ENCODE measurements at places on chromosomes 12 and 14.
A peak's percentile ranks its signal among the peaks of the same experiment; 100 is the strongest.

DNA sequence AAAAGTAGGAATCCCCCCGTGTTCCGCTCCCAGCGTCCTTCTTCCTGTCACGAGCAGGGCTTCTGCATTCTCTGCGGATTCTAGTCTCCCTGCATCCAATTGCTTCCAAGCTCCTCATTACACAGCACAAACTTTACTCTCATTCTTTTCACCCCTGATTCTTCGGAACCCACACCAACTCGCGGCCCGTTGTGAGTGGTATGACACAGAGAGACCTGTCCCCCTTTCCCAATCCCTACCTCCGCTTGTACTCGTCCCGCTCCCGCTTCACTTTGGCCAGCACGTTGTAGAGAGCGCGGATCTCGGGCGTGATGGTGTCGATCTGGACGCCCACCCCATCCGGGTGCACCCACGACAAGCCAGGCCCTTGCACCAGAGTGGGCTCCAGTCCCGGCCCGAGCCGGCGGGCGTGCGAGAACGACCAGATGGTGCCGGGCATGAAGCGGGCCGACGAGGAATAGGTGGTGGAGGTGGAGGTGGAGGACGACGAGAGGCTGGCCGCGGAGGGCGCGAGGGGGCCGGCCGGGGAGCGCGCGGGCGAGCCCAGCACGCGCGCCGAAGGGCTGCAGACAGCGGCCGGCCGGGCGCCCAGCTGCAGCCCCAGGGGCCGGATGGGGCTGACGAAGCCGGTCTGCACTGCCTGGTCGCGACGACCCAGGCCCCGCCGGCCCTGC lies 687 bp downstream of the IFFO1 start:
- no peak for DNase-seq

- no peak for DNase-seq
Measured at GRCh38 chr14:58697266-58697929, 59.6 kb downstream of the DACT1 start.

DNA sequence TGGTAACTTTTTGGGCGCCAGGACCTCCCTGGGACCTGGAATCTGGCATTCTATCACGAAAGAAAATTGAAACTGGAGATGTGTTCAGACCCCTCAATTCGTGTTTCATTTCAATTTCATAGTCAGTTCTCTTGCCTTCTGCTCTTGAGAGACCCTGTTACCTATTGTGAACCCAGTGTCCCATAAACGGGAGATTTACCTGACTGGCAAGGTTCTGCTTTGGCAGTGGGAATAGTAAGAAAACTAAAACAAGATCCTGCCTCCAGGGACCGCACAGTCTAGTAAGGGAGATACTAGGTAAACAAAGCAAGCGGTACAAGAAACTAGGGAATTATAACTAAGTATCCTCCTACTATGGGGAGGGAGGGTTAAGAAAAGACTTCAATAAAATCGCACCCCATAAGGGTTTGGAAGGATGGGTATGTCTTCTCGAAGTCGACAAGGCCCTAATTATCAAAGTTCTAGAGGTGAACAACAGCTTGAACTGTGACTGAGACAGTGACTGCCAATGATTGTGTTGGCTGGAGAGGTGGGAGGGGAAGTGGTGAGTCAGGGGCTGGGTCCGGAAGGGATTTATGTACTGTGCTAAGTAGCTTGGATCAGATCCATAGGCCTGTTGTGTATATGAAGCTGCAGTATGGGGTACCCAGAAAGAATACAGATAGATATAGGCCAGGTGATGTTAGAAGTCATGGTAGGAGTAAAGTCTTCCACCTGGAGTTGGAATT lies 754 bp downstream of the ACSS3 start:
- DNase-seq: no peak

DNA sequence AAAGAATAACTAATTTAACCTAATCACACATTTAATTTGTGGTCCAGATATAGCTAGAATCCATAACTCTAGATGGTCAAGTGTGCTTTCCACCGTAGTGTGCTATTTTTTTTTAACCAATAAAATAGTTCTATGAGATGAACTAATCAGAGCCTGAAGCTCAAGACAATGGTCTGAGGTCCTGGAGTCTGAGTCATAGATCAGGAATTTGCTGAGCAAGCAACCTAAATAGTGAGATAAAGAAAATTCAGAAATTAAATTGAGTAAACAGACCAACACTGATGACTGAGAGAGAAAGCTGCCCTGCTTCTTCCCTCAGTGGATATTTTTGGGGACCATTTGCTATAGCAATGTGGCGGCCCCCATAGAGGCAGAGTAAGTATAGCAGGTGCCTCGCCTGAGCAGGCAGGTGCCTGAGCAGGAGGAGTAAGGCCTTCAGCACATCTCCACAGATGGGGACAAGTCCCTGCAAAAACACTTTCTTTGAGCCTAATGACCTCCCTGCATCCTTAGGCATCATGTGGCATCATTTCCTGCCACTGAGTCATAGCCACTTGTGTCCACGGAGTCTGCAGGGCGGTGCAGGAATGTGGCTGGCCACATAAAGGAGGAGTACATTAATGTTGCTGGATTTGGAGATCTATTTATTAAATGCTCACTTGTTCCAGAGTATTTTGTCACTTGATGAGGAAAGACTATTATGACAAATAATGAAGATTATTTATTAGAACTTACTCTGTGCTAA lies 13.9 kb upstream of the CLEC4E start:
- DNase-seq: no peak

- DNase-seq: no peak
Measured at GRCh38 chr14:83994020-83994419, 1535.9 kb upstream of the FLRT2 start.

GRCh38 chr12:113889076-113889475 lies 77.0 kb downstream of the RBM19 start:
- DNase-seq: no peak

DNA sequence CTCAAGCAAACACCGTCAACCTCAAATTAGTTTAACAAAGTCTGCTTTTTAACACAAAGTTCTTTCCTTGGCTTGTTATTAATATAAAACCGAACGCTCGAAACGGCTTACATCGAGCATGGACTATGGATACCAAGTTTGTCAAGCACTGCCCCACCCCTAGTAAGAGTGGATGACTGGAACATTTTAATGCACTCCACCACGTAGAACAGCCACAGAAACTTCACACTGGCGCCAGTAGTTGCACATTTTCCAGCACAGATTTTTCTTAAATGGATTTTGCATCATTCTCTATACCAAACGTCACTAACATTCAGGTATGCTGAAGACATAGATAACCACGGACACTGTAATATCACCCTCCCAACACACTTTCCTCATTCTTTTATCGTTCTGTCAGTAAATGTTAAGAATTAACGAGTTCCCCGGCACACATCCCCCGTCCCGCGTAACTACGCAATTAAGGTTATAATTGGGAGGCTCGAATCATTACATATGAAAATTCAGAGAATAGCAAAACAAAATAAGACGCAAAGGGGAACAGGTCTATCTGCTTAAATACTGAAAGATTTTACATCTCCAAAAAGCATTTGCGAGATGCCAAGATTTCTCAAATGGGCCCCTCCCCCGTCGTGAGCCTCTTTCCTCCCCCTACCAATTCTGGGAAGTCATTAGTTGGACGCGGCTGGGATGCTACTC lies 990 bp downstream of the FERMT2 start:
- DNase-seq: peak; percentile 7

DNA sequence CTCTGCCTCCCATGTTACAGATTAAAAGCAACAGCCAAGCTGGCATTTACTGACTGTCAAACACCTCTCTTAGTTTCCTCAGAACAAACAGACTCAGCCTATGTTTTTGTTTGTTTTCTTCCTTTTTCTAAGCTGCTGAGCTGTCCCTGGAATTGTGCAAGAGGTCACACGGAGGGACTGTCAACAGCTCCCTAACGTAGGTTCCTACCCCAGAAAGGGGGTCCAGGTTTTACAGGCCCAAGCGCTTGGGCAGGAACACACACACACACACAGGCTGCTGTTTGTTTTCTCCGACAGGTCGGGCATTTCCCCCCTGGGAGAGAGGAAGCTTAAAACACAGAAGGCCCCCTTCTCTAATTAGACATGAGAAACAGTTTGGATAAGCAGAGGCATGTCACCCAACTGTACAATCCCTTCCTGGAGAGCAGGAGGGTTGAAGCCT lies 739.6 kb upstream of the TBX3 start:
- DNase-seq: no peak

DNA sequence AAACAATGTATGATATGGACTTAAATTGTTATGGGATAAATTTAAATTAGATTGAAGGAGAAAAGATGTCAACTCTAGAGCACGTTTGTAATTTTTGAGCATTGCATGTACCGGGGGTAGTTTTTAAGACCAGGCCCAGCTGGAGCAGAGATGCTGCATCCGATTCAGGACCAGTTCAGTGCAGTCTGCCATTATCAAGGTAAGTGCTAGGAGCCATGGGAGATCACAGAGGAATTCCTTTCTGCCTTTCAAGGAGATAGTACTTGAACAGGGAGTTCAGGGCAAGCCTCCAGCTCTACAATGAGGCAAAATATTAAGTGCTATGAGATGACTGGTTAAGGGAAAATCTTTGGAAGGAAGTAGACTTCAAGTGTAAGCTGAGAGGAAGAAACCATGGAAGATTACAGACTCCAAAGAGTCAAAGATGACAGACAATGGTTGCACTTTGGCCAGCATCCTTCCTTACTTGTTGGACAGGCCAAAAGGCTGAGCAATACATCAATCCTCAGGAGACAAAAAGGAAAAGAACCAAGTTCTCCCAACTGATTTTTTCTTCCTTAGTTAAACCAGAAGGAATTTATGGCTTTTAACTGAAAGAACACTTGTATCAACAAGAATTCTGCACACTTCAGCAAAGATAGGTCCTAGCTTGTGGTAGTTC lies 113.2 kb upstream of the HIF1A start:
- DNase-seq: no peak

DNA sequence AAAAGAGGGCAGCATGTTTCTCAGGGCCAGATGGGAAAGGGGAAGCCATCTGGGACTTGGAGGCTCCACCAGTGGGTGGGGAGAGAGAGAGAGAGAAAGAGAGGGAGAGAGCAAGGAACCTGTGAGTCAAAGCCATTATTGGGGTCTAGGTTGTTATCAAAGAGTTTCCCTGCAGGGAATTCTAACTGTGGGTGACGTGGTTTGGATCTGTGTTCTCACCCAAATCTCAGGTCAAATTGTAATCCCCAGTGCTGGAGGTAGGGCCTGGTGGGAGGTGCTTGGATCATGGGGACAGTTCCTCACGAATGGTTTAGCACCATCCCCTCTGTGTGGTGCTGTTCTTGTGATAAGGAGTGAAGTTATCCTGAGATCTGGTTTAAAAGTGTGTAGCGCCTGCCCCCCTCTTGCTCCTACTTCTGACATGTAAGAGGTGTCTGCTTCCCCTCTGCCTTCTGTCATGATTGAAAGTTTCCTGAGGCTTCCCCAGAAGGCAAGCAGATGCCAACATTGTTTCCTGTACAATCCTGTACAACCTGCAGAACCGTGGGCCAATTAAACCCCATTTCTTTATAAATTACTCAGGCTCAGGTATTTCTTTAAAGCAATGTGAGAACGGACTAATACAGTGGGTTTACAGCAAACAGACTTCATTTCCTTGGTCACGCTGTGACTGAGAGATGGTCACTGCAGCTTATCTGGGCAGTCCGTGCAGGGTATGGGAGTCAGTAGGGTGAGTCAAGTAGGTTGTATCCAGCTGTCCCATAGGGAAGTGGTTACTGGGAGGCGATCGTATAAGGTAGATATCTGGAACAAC lies 52.4 kb downstream of the CCDC91 start:
- DNase-seq: no peak

DNA sequence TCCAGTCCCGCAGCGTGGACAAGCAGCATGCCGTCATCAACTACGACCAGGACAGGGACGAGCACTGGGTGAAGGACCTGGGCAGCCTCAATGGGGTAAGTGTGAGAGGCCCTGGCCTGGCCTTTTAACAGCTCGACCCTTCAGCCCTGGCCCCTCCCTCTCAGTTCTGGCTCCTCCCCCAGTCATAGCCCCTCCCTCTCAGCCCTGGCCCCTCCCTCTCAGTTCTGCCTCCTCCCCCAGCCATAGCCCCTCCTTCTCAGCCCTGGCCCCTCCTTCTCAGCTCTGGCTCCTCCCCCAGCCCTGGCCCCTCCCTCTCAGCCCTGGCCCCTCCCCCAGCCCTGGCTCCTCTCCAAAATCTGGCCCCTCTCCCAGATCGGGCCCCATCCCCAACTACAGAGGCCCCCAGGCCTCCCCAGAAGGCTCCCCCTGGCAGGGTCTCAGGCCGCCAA lies 11.2 kb downstream of the CEP170B start:
- DNase-seq: peak; percentile 29

DNA sequence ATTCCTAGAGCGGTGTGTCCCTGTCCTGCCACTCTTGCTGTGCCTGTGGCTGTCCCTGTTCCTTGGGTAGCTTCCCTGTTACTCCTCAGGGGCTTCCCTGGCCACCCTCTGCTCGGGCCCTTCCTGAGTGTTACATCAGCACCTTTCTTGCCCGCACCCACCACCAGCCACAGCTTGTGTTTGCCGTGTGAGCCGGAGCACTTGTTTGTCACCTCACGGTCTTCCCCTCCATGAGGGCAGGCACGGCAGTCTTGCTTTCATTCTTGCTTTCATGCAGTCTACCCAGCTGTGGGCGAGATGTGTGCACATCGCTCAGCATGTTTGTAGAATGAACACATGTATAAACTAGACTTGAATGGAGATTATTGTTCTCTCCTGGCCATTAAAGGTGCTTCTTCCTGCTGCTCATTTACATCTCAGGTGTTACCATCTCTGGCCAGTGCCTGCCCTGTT lies 42.0 kb downstream of the TRAF3 start:
- peak; percentile 60 for DNase-seq

DNA sequence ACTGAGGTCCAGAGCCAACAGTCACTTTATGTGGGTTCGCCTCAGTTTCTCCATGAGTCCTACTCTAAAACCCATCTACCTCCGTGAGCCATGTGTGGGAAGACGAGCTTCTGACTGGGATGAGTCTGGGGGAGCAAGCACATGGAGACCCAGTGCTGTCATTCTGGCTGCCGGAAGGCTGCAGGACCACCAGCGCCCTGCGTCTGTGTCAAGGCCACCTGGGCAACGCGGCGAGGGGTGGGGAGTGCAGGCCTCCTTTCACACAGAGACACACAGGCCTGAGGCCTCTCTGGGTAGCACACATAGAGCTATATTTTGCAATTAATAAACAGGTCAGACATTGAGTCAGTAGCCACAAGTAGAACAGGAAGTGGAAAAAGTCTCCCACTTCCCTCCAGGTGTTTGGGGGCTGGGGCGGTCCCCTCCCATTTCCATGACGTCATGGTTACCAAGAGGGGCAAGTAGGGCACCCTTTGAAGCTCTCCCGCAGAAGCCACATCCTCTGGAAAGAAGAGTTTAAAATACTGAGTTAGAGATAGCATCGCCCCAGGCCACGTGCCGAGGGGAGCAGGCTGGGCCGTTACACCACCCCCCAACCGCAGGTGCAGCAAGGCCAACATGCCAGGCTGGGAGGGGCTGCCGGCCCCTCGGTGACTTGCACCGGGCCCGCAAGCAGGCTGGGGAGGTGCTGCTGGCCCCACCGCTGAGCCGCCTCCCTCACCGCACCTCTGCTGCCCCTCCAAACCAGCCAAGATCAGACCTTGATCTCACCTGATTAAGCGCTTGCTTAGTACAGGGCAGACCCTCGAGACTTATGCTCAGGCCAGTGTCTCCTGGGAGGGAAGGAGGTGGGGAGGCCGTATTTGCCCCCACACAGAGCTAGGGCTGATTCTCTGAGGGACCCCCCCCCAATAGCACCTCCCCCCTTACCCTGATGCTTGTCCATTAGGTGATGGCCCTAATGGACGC lies 32.7 kb downstream of the DAD1 start:
- peak; percentile 99 for DNase-seq

GRCh38 chr12:16258963-16259362 lies 18.5 kb downstream of the SLC15A5 start:
- DNase-seq: no peak

Data from CD4-positive, alpha-beta T cell treated with Interleukin-10 for 1 hour (primary cell).